ENCODE measurements at places on chromosomes 2 and 18.

DNA sequence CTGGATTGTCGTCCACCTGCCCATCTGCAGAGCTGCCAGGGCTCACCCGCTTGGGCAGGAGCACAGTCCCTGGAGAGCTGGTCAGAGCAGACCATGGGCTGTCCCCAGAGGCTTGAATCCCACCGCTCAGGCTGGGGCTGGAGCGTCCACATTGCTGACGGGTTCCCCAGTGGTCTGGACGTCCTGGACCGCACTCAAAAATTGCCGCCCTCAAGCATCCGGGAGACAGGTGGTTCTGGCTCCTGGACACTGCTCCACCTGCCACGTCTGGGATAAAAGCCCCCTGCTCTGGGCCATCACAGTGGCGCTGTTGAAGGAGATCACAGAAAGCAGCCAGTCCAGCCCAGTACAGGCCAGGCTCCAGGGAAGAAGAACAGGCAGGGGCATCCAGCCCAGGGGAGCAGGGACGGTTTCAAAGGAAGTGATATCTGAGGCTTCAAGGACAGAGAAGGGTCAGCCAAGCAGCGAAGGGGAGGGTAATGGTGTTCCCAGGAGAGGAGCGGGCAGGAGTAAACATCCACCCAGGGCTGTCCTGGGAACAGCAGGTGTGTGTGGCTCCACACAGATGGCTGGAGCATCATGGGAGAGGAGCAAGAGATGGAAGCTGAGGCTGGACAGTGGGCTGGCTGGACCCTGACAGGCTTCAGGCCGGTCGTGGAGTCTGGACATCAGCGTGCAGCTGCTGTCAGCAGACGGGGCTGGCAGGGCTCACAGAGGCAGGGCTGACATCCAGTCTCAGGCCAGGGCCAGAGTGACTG lies 21.9 kb upstream of the ID2 start:
- peaks cover 12% of the 10 kb centered on the region for H3K4me1 ChIP-seq
- DNase-seq = no peak
- no peak overlapping the region for H3K27ac ChIP-seq
- H3K27me3 ChIP-seq = no peaks in the 10 kb centered on the region
- no peak overlapping the region for H3K4me3 ChIP-seq

GRCh38 chr2:203175371-203175770 lies 63.4 kb upstream of the CYP20A1 start:
- no peak overlapping the region for H3K27ac ChIP-seq
- no peaks in the 10 kb centered on the region for H3K4me1 ChIP-seq
- H3K4me3 ChIP-seq = no peak overlapping the region
- no peaks in the 10 kb centered on the region for H3K36me3 ChIP-seq
- DNase-seq = no peak

DNA sequence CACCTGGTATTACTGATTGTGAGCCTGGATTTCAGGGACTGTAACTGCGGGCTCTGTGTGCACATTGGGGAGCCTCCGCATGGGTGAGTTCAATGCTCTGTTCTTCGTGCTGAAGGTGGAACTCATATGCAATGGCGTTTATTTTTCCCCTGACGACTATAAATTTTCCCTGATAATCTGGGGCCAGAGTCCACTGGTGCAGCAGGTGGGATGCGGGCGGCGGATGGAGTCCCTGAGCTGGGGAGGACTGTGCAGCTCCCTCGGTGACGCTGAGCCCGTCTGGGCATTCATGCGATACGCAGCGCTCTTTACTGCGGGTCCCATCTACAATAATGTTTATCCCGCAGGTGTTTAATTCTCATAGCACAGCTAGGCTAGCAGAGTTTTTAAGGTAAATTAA lies 181.6 kb upstream of the ALKAL2 start:
- H3K4me3 ChIP-seq = no peak overlapping the region
- H3K36me3 ChIP-seq = no peaks in the 10 kb centered on the region
- H3K27ac ChIP-seq = no peak overlapping the region
- H3K27me3 ChIP-seq = peaks cover 9% of the 10 kb centered on the region
- no peak for DNase-seq

DNA sequence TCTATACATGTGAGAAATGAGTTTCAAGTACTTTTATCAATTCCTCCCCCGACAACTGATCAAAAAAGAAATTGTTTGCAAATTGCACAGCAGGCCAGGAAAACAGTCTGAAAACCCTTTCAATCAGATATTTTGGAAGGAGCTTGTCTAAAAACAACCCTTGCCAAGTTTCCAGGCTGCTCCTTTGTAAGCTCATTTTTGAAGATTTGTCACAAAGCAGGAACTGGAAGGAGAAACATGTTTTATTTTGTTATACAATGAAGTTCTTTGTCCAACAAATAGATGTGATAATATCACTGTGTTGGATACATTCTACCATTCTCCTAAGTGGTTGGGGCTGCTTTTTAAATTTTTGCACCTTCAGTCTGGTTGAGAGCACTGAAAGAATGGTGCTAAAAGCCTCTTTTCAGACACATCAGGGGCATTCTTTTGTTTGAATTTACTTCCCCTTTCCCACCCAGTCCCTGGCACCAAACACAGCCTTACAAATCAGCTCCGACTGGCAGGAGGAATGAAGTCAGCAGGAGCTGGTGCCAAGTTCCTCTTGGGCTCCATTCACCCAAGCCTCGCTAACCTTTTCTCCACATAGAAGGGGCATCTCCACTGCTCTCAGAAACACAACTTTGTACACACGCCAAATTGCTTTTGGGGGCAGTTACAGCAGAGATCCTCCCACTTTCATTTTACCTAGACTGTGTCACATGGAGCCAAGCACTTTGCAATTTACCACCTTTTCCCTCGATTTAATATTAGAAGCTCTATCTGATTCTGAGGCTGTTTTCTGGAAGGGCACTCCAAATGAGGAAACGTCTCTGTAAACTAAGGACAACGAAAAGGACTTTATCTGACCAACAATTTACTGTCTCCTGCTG lies 88.0 kb downstream of the C1D start:
- H3K4me1 ChIP-seq = no peaks in the 10 kb centered on the region
- H3K4me3 ChIP-seq = no peak overlapping the region
- no peaks in the 10 kb centered on the region for H3K36me3 ChIP-seq
- DNase-seq = no peak
- no peaks in the 10 kb centered on the region for H3K27me3 ChIP-seq
- no peak overlapping the region for H3K27ac ChIP-seq

GRCh38 chr2:105186967-105187498 lies 54.5 kb upstream of the GPR45 start:
- H3K4me3 ChIP-seq = no peak overlapping the region
- peaks cover 4% of the 10 kb centered on the region for H3K27me3 ChIP-seq
- H3K36me3 ChIP-seq = no peaks in the 10 kb centered on the region
- no peak overlapping the region for H3K27ac ChIP-seq
- H3K4me1 ChIP-seq = no peaks in the 10 kb centered on the region

GRCh38 chr18:23716966-23717365 lies 27.7 kb downstream of the LAMA3 start:
- DNase-seq = no peak
- H3K27ac ChIP-seq = no peak overlapping the region
- H3K4me1 ChIP-seq = peaks cover 10% of the 10 kb centered on the region
- no peaks in the 10 kb centered on the region for H3K36me3 ChIP-seq
- no peaks in the 10 kb centered on the region for H3K27me3 ChIP-seq
